Pancreas (tissue), 10 donors: ENCODE measurements at places on chromosomes 4 and X. TPM values are rescaled to one million over a fixed set of nuclear protein-coding genes. Genes with fewer than 3 reads are reported as not detected.

DNA sequence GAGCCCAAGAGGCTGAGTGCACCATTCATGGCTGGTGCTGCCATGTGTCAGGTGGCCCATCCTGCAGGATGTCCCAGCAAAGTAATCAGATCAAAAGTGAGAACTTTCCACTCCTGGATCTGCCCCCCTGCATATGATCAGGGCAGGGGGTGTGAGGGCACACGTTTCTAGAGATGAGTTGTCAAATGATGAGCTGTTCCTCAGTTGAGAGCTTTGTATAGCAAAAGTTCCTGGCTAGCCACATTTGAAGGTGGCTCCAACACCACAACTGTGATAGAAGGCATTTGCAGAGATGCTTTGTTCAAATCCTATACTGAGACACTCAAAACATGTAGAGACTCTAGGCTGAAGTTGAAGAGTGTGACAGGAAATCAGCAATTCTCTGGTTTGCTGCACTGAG, 501.8 kb downstream of the BCOR start:
- DNase-seq: no peak

DNA sequence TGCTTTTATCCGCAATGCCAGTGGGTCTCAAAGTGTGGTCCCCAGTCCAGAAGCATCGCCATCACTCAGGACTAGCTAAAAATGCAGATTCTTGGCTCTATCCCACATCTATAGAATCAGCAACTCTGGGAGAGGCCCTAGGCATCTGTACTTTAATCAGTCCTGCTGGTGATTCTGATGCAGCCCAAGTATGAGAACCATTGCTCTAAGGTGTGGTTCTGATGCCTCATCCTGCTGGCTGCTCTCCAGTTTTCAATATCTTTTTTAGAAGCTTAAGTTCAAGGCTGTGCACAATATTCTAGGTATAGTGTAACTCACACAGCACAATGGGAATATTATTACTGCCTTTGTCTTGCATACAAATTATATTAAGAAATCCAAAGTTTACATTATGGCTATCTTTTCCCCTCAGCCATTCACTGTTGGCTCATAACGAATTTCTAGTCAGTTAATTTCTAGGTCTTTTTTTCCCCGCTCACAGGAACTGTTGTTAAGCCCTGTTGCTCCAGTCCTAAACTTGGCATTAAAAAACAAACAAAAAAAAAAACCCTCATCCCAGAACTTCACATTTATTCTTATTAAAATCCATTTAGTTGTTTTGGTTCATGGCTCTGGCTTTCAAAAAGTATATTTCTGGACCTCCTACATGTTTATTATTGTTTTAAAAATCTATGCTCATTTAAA, 109.1 kb downstream of the PHEX start:
- no peak for DNase-seq

DNA sequence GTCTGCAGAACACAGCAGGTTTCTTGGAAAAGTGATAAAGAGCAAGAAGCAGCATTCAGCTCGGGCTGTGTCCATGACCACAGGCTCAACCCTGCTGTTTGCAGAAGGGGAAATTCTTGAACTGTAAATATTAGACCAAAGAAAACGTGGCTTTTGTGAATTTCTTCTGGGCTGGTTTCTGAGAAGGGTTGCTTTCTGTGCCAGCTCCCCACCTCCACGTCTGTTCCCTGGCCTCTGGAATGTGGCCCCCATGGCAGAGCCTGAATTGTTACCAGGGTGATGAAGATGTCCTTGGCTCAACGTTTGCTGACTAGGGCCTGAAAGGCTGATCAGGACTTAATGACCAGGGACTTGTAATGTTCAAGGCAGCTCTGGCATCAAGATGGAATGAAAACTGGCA, 116.0 kb downstream of the CPEB2 start:
- no peak for DNase-seq

GRCh38 chr4:8296491-8296890, 26.9 kb downstream of the HTRA3 start:
- no peak for DNase-seq

GRCh38 chr4:168724686-168725411, 228.0 kb downstream of the PALLD start:
- DNase-seq: no peak

SOX3 gene
- not detected for total RNA-seq
